Keratinocyte (primary cell): ENCODE measurements at places on chromosomes 2 and 18.

- DNase-seq: no peak
Observed at GRCh38 chr2:161766334-161766733, 142.1 kb downstream of the SLC4A10 start.

DNA sequence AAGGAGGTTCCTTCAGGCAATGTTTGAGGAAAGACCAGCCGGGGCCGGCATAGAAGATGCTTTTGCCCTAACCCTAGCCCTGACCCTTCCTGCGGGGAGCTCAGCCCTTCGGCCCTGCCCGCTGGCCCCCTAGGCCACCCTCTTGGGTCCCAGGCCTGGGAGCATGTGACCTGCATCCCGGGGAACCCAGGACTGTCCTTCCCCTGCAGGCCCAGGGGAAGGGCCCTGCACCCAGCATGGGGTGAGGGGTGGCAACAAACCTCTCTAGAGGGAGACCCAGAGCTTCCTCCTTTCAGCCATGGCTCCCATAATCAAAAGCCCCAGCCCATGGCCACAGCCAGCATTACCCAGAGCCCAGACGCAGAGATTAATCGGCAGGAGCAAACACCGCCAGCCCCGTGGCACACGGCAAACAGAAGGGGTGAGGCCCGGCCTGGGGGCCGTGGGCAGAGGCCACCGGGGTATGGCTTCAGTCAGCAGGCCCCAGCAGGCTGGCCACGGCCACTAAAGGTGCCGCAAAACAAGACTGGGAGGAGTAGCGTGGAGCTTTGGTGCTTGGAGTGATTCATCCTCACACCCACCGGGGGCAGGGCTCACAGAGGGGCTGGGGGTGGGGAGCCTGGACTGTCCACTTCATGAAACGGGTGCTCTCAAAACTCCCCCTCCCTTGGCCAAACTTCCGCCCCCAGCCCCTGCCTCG lies 61.6 kb upstream of the HPCAL1 start:
- DNase-seq: no peak

DNA sequence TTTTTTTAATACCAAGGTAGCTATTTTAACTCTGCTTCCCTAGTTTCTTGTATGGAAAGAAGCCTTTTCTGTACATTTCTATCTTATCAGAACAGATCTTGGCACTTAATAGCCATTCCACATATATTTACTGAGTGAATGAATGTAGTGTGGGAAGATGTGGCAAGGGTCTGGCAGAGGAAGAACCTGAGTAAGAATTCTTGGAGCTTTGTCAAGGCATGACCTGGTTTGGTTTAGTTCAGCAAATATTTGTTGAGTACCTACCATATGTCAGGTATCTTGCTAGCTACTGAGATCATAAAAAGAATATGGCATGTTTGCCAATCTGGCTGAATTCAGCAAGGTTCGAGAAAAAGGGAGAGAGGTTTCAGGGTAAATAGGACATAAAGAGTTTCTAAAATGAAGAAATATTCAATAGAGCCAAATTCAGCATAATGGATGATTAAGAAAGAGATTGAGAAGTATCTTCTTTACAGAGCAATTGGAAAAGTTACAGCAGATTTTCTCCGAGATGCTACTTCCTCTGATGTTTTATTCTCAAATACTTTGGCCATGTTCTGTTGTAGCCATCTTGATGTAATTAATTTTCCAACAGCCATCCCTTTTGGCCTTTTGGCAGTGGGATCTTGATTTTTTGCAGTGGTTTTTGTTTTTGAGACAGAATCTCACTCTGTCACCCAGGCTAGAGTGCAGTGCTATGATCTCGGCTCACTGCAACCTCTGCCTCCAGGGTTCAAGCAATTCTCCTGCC lies 21.7 kb upstream of the MEP1B start:
- DNase-seq: no peak

DNA sequence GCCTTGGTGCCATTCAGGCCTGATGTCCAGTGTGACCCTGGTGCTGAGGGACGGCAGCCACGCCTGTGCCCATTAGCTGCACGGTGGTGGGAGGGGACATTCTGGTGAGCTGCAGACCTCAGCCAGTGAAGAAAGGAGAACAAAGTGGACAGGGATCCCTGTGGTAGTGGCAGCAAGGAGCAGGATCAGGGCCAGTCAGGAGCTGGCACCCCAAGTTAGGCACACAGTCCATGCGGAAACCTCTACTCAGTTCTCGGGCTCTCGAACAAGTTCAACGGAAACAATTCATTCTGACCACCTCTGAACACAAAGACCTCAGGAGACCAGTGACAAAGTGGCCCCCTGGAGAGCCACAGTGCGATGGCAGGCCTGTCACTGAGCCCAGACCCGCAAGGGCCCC lies 30.1 kb downstream of the COA5 start:
- no peak for DNase-seq

GRCh38 chr2:100281521-100282438 lies 40.5 kb downstream of the LONRF2 start:
- no peak for DNase-seq

GRCh38 chr2:7467782-7468447 lies 550.7 kb downstream of the RNF144A start:
- no peak for DNase-seq
